ENCODE measurements at places on chromosomes 1 and 21.

- no peak for DNase-seq
Observed at GRCh38 chr1:55631509-55631908, 416.3 kb upstream of the USP24 start.

DNA sequence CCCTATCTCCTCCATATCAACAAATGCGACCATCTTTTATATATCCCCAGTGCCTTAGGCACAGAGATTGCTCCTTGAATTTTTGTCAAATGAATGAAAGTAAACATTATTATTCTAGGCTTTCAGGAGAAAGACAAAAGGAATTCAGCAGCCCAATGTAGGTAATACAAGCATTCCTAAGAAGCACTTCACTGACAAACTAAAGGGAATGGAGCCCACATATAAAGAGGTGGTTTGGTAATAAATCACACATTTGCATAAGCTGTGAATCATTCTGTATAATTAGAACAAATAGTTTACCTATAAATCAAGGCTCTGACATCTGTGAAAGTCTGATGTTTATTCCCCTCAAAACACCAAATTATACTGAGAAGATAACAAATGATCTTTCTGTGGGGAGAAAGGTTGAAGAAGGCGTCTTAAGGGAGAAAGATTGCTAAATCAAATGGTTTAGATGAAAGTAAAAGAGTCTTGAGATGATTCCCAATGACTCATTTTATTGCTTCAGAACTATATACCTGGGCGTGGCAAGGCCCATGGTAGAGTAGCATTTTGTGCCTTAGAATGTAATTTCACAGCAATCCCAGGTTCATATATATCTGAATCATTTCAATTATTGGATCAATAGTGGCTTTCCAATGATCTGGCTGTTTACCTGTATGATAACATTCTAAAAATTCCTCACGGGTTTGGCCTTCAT is 558.1 kb downstream of the AGBL4 start:
- DNase-seq = no peak

- no peak for DNase-seq
Observed at GRCh38 chr1:47023268-47024140, at the start of gene CYP4X1. Gene CYP4X1 (plus strand): TSS chr1:47023669. CDS start chr1:47023818, 149 bp downstream.

DNA sequence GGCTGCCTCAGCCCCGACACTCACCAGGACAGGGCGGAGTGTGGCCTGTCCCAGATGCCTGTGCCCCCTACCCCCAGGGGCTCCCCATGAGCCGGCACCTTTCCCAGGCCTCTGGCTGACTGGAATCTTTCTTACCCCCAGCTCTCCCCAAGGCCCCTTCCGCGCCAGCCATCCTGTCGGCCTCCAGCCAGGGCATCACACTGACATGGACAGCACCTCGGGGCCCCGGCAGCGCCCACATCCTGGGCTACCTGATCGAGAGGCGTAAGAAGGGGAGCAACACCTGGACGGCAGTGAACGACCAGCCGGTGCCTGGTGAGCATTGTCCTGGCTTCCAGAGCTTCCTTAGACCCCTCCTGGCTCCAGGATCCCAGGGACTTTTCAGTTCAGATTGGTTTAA is 26.5 kb downstream of the IGFN1 start:
- DNase-seq = peak; percentile 72

DNA sequence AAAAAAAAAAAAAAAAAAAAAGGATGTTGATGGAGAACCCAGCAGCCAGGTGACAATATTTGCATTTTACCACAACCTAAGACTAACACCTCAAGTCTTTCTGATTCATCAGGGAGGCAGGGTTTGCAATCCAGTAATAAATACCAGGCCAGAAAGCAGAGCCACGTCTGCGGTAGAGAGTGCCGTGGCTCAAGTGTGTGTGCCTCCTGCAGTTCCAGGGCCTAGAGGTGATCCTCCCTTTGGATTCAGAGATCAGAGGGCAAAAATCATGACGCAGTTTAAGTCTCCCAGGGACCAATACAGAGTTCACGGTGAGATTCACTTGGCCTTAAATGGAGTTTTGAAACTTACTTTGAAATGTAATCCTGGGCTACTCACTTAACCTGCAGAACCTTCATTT is 34.9 kb downstream of the TMCO4 start:
- DNase-seq = no peak

DNA sequence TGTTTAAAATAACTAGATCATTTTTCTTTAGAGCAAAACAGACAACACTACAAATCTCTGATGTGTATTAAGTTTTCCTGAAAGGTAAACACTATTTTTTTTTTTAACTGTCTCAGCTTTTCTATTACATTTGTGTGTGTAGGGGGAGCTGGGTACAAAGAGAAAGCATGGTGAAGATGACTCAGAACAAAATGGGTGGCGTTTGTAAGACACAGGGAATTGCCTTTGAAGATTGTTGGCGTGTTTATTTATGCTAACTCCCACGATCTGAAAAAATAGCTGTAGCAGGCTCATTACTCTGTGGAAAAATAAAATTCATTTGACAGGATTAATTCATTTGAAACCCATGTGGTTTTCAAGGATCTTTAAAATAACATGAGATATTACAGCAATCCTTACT is 285.1 kb downstream of the RYR2 start:
- DNase-seq = no peak

- no peak for DNase-seq
Observed at GRCh38 chr1:38083541-38083940, 36.9 kb upstream of the POU3F1 start.

Data from cardiac septum (tissue), 1 donor.